B cell (primary cell): ENCODE measurements at places on chromosomes 7 and 10.

GRCh38 chr10:14654821-14655382 lies 119.8 kb downstream of the FAM107B start:
- H3K27me3 ChIP-seq, result no peaks in the 10 kb centered on the region
- H3K36me3 ChIP-seq, result no peaks in the 10 kb centered on the region
- H3K4me1 ChIP-seq, result peaks cover 75% of the 10 kb centered on the region
- H3K27ac ChIP-seq, result peak overlapping the region; percentile 67
- H3K4me3 ChIP-seq, result no peak overlapping the region
- no peak for DNase-seq

DNA sequence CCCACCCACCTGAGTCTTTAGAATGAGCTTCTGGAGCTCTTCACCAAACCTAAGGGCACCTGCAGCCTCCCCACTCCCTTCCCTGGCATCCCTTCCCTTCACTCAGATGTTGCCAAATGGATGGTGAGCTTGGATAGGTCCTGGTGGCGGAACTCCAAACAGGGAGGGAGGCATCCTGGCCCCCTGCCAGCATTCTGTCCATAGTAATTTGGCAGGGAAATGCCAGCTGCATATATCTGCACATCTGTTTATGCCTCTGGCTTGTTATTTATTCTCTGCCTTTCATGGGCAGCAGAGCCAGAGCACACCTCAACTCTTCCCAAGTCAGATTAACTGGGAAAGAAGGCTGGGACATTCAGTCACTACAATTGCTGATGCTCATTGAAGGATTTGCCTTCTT lies 18.1 kb downstream of the KAZALD1 start:
- no peaks in the 10 kb centered on the region for H3K4me1 ChIP-seq
- no peak overlapping the region for H3K27ac ChIP-seq
- H3K27me3 ChIP-seq, result no peaks in the 10 kb centered on the region
- H3K36me3 ChIP-seq, result no peaks in the 10 kb centered on the region
- H3K4me3 ChIP-seq, result no peak overlapping the region
- DNase-seq, result no peak

DNA sequence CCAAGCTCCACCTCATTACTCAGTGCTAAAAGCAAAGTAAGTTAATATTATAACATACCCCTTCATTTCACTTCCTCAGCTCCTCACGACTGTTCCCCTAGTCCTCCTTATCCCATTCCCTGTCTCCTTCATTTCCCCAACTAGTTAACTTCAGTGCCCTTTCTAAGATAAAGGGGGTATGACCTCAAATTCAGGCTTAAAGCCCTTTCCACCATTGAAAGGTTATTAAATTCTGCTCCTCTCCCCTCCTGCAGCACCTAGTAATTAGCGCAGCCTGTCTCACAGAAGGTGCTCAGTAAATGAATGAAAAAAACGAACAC lies 1.0 kb downstream of the CRPPA start:
- no peaks in the 10 kb centered on the region for H3K27me3 ChIP-seq
- no peak for DNase-seq
- peak overlapping the region; percentile 78 for H3K27ac ChIP-seq
- peak overlapping the region; percentile 86 for H3K4me3 ChIP-seq
- no peaks in the 10 kb centered on the region for H3K36me3 ChIP-seq

DNA sequence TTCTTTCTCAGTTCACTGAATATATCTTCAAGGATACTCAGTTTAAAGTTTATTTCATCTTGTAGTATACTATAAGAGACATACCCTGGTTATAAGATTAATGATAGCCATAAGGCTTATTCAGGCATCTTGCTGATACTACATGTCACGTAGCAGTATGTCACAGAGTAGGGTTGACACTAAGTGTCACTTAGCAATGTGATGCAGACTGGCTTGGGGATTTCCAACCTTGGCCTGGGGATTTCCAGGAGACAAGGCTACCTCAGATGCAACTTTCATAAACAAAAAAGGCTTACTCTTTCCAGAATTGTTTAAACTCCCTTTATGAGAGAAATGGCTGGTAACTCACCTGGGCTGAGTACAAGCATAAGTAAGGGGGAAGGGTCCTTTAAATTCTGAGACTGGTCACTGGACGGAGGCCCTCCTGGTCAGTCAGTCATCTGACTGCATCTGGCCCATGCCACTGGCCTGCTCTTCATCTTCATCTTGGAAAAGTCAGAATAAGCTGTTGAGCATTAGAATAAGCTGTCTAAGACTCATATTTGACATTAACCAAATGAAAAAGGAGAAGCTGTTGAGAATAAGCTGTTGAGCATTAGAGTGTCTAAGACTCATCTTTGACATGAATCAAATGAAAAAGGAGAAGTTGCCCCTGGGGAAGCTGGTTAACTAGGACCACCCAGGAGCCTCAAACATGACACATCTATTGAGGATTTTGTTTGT lies 9.5 kb downstream of the SLC13A1 start:
- no peaks in the 10 kb centered on the region for H3K36me3 ChIP-seq
- no peaks in the 10 kb centered on the region for H3K4me1 ChIP-seq
- no peaks in the 10 kb centered on the region for H3K27me3 ChIP-seq
- H3K4me3 ChIP-seq, result no peak overlapping the region
- no peak for DNase-seq

- H3K27me3 ChIP-seq, result no peaks in the 10 kb centered on the region
- no peak for DNase-seq
- no peaks in the 10 kb centered on the region for H3K36me3 ChIP-seq
- peaks cover 7% of the 10 kb centered on the region for H3K4me1 ChIP-seq
- no peak overlapping the region for H3K4me3 ChIP-seq
These were observed 61.0 kb upstream of the PAPSS2 start for GRCh38 chr10:87598700-87599099.

GRCh38 chr10:124315591-124316270 lies 103.0 kb downstream of the OAT start:
- DNase-seq, result no peak
- H3K27ac ChIP-seq, result no peak overlapping the region
- no peaks in the 10 kb centered on the region for H3K36me3 ChIP-seq
- H3K27me3 ChIP-seq, result no peaks in the 10 kb centered on the region
- H3K4me3 ChIP-seq, result no peak overlapping the region

DNA sequence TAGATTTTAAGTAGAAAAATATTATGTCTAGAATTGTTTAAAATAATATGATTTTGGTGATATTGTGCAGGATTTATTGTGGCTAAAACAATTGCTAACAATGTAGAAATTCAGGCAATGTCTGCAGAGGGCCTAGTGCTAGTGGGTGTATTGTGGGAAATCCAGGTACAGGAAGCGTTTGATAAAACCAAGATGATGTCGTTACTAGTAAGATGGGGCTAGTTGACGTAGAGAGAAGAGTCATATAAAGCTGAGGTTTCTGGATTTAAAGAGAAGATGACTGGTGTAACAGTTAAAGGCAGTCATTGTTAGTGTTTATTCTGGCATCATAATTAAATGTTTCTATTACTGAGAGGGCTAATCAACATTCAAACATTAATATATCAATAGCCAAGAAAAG lies 43.5 kb downstream of the ADK start:
- H3K27me3 ChIP-seq, result no peaks in the 10 kb centered on the region
- no peak for DNase-seq
- peaks cover 48% of the 10 kb centered on the region for H3K4me1 ChIP-seq
- no peak overlapping the region for H3K27ac ChIP-seq
- no peaks in the 10 kb centered on the region for H3K36me3 ChIP-seq

DNA sequence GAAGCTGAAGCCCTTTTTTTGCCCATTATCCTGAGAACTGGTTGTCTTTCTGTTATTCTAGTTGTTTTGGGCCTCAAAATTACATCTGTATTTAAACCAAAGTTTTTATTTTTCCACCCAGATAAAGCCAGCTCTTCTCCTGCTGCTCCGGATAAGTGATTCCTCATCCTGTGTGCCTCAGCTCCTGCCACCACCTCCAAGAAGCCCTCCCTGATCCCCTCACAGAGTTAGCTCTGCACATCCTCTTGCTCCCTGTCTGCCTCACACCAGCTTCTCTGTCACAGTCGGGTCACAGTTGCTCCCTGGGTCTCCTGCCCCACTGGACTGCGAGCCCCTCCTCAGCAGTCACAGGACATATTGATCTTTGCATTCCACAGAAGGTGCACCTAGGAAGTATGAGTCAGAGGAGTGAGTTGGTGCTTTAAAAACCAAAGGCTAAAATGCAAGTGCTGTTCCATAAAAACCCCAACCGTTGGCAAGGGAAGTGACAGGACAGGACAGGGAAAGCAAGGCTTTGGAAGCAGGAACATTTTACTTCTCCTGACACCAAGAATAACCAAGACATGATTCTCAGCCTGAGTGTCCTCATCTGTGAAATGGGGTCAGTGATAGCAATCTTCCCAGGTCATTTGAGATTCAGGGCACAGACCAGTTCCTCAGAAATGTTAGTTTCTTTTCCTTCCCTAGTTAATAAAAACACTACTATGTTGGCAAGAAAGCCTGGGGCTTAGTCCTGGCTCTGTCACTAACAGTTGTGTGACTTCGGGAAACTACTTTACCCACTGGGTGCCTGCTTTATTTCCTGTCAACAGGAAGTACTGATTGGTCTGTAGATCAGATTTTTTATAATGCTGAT lies 36.5 kb upstream of the EEPD1 start:
- H3K27ac ChIP-seq, result no peak overlapping the region
- no peaks in the 10 kb centered on the region for H3K4me1 ChIP-seq
- H3K27me3 ChIP-seq, result no peaks in the 10 kb centered on the region
- H3K4me3 ChIP-seq, result no peak overlapping the region
- no peaks in the 10 kb centered on the region for H3K36me3 ChIP-seq

DNA sequence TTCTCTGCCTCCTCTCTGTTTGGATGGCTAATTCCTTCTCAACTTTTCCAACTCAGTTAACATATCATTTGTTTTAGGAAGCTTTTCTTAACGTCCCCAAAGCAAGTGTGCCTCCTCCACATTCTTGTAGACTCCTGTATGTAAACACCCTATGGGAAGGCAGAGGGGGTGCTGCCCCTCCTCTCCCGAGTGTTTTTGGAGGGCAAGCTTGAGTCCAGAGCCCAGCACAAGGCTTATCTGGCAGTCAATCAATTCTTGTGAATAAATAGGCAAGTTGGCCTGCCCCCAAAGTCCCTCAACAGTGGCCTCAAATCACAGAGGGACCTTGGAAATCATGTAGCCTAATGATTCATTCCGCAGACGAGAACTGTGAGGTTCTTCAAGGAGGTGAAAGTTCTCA lies 305.6 kb downstream of the RPS24 start:
- no peaks in the 10 kb centered on the region for H3K4me1 ChIP-seq
- no peak overlapping the region for H3K27ac ChIP-seq
- H3K36me3 ChIP-seq, result no peaks in the 10 kb centered on the region
- DNase-seq, result no peak
- H3K4me3 ChIP-seq, result no peak overlapping the region

GRCh38 chr10:96746503-96746902 lies 26.2 kb upstream of the PIK3AP1 start:
- H3K4me1 ChIP-seq, result peaks cover 70% of the 10 kb centered on the region
- H3K27me3 ChIP-seq, result no peaks in the 10 kb centered on the region
- no peak overlapping the region for H3K4me3 ChIP-seq

GRCh38 chr7:73994023-73994422 lies 34.0 kb upstream of the ELN start:
- H3K4me1 ChIP-seq, result no peaks in the 10 kb centered on the region
- no peak overlapping the region for H3K4me3 ChIP-seq
- peaks cover 6% of the 10 kb centered on the region for H3K27me3 ChIP-seq
- DNase-seq, result no peak
- H3K36me3 ChIP-seq, result no peaks in the 10 kb centered on the region

- peak overlapping the region; percentile 88 for H3K27ac ChIP-seq
- H3K27me3 ChIP-seq, result no peaks in the 10 kb centered on the region
- no peak for DNase-seq
- H3K4me3 ChIP-seq, result peak overlapping the region; percentile 83
- H3K36me3 ChIP-seq, result no peaks in the 10 kb centered on the region
- H3K4me1 ChIP-seq, result peaks cover 26% of the 10 kb centered on the region
These were observed 78.7 kb downstream of the ZFAND4 start for GRCh38 chr10:45593938-45594275.

DNA sequence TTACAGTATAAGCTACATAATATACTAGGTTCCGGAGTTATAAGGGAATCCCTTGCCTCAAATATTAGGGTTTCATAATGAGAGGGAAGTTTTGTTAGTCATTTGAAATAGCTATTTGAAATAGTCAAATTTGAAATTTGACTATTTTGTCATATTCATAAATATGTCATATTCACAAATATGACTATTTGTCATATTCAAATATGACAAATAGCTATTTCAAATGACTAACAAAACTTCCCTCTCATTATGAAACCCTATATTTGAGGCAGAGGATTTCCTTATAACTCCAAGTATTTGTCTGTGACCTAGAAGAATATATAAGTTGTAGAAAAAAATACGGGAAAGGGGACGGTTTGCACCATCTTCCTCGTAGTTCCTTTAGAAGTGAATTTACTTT lies 76.6 kb downstream of the HDAC9 start:
- no peak for DNase-seq
- no peaks in the 10 kb centered on the region for H3K27me3 ChIP-seq
- peaks cover 45% of the 10 kb centered on the region for H3K4me1 ChIP-seq
- no peak overlapping the region for H3K4me3 ChIP-seq
- H3K36me3 ChIP-seq, result no peaks in the 10 kb centered on the region

DNA sequence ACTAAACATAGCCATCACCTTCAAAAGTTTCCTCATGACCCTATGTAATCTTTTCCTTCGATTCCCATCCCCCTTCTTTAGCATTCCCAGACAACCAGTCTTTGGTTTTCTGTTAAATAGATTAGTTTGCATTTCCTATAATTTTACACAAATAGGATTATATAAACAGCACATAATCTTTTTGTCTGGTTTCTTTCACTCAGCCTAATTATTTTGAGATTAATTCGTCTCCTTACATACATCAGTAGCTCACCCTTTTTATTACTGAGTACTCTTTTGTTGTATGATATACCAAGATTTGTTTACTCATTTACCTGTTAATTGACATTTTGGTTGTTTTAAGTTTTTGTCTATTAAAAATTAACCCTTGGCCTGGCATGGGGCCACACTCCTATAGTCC lies 354.7 kb upstream of the CHRM2 start:
- no peaks in the 10 kb centered on the region for H3K4me1 ChIP-seq
- no peaks in the 10 kb centered on the region for H3K27me3 ChIP-seq
- no peaks in the 10 kb centered on the region for H3K36me3 ChIP-seq

- H3K4me3 ChIP-seq, result no peak overlapping the region
- H3K4me1 ChIP-seq, result peaks cover 63% of the 10 kb centered on the region
- no peaks in the 10 kb centered on the region for H3K36me3 ChIP-seq
- no peaks in the 10 kb centered on the region for H3K27me3 ChIP-seq
These were observed 41.4 kb upstream of the IKZF1 start for GRCh38 chr7:50262916-50263690.

- H3K4me1 ChIP-seq, result no peaks in the 10 kb centered on the region
- no peak overlapping the region for H3K27ac ChIP-seq
- H3K4me3 ChIP-seq, result no peak overlapping the region
- no peak for DNase-seq
- no peaks in the 10 kb centered on the region for H3K27me3 ChIP-seq
These were observed 6.5 kb upstream of the MET start for GRCh38 chr7:116665332-116665996.

GRCh38 chr10:125343118-125343925 lies 183.0 kb upstream of the CTBP2 start:
- H3K27me3 ChIP-seq, result peaks cover 8% of the 10 kb centered on the region
- peak; percentile 6 for DNase-seq
- H3K4me1 ChIP-seq, result no peaks in the 10 kb centered on the region
- H3K27ac ChIP-seq, result no peak overlapping the region
- H3K4me3 ChIP-seq, result no peak overlapping the region
- H3K36me3 ChIP-seq, result no peaks in the 10 kb centered on the region
